Retina (tissue), 1 donor: ENCODE measurements at places on chromosomes 7 and 10.

DNA sequence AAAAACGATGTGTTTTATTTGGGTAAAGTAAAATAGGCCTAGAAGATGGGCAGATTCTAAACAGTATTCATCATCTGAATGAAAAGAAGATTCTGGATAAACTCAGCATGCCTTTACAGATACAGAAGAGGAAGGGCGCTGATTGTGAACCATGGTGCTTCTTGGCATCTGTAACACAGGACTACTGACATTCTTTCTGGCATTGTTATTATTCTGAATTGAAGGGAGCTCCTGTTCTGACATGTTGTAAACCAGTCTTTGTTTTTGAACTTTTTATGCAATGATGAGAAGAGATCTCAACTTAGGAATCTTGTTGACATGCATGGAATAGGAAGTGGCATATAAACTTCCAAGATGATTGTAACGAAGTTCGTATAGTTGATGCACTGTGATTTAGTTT lies 13.5 kb downstream of the RPA3 start:
- no peak for DNase-seq

- no peak for DNase-seq
These were observed 515.8 kb upstream of the MKI67 start for GRCh38 chr10:128642023-128642422.

DNA sequence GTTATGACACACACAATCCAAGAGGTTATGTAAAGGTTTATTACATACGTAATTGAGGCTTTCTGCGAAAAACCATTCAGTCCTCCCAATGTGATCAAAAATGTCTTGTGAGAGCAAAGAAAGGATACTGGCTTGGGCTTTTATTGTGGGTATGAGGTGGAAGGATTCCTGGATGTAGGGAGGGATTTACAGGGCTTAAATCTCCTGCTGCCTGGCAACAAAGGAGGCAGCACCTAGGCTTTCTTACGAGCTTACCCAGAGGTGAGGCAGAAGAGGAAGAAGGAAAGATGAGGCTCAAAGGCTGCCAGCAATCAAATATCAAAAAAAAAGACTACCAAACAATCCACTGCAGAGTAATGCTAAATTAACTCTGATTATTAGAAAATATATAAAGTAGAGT lies 1149.5 kb upstream of the POT1 start:
- no peak for DNase-seq

DNA sequence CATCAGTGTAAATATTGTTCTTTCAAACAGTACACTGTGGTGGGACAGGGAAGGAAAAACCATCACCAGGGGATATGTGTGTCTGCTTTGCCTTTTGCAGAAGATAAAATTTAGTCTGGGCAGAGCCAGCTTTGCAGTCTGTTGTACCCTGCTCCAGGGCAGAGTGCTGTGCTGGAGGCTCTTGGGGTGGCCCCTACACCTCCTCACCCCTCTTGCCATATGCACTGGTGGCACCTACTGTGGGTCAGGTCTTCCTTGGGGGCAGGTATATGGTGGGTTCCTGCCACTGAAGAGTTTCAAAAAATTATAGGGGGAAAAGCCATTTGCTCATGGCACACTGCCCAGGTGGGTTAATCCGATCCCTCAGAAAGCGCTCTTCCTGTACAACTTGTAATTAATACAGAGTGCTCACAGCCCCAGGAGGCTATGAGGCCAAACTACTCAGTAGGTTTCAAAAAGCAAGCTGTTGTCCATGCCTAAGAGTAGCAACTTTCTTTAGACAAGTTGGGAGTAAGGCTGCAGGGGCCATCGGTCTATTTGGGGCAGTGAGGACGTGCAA lies 112.7 kb upstream of the BMPER start:
- no peak for DNase-seq

DNA sequence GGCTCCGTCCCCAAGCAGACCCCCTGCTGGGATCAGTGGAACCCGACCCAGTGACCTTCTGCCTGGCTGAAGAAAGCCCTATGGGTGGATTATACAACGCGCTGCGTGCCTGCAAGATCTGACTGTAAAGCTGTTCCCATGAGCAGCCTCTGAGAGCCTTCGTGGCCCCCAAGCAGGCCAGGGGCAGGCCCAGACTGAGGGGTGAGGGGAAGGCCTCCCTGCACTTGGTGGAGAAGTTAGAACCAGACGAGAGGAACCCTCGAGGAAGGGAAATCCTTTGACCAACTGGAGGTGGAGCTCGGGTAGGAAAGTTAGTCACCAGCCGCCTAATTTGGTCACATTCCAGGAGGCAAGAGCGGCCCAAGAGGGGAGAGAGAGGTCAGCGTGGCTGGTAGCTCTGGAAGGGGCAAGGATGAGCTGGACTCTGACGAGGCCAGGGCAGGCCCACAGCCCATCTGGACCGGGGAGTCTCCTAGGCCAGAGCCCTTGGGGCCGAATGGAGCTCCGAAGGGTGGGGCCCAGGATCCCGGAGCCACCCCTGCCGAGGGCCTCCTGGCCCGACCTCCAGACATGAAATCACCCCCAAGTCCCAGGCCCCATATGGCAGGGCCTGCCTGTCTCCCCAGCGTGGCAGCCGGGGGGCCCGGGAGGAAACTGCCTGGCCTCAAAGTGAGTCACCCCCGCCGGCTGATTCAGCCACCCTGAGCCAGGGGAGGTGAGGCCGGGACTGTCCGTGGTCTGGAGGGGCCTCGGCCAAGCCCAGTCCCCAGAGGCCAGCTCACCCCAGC lies 23.3 kb upstream of the PDGFA start:
- DNase-seq: peak; percentile 69

DNA sequence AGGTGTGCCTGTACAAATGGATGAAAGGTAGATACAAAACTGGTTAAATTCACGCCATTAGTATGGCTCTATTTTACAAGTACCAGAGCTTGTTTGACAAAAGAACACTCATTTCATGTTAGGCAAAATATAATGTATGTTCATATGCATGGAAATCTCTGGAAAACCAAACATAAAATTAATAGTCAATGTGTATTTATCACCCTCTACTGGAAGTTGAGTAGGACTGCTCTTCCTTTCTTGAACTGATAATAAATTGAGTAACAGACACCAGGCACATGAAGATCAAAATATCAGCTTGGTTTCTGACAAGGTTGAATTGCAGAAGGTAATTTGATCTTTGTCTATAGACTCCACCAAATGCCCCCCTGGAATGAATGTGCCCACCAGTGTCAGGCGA lies 19.8 kb upstream of the AKR1B1 start:
- no peak for DNase-seq

DNA sequence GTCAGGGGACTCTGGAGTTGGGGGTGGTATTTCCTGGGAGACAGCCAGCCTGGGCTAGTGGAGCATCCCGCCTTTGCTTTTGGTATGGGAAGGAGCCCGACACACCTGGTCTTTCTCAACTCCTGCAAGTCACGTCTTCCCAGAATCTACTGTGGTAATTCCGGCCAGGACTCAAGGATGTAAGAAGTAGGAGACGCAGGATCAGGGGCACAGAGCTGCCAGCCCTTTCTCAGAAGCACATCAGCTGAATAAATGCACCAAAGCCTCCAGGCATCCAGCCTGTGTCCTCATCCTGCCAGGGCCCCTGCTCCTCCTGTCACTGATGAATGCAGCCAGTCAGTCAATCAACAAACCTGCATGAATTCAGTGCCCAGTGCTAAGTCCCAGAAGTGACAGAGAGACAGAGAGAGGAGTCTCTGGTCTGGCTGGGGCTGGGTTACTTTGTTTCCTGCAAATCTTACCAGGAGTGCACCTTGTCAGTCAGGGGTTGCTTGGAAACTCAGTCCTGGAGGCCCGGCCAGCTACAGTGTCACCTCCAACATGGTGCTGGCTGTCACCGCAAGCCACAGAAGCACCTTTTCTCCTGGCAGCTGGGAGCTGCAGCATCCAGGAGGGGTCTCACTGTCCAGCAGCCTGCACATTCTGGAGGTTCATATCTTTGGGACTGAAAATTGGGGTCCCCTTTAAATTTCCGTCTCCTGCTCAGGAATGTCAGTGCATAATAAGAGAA lies 101.8 kb downstream of the PTPRE start:
- no peak for DNase-seq

GRCh38 chr7:142885311-142886230 lies at the start of gene TRPV6:
TSS of gene TRPV6 (minus strand) at chr7:142885745.
- no peak for DNase-seq

GRCh38 chr7:133522501-133522900 lies 269.6 kb downstream of the EXOC4 start:
- DNase-seq: no peak

- DNase-seq: no peak
These were observed 222.2 kb upstream of the FZD1 start for GRCh38 chr7:91041901-91042484.

- DNase-seq: no peak
These were observed 29.9 kb downstream of the ZNF783 start for GRCh38 chr7:149291781-149292461.

GRCh38 chr7:2641406-2642393 lies 9.9 kb downstream of the TTYH3 start:
- peak; percentile 84 for DNase-seq

DNA sequence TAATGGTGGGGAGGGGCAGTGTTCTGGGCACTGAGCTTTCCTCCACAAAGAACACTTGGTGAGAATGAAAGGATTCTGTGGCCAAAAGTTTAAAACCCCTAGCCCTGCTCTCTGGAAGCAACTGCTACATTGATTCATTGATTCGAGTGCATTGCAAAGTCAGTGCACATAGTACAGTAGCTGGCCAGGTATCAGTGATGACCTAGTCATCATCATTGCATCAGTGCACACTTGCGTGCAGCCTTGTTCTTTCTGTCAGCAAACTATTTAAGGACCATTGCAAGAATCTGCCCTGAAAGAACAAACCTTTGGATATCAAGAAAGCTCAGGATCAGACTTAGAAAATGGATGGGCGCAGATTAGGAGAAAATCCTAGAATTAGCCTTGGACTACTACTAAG lies 47.4 kb downstream of the CUL1 start:
- no peak for DNase-seq

- DNase-seq: no peak
These were observed 94.2 kb upstream of the CXCL12 start for GRCh38 chr10:44478876-44479705.

GRCh38 chr7:112116894-112117293 lies 89.3 kb downstream of the DOCK4 start:
- no peak for DNase-seq

DNA sequence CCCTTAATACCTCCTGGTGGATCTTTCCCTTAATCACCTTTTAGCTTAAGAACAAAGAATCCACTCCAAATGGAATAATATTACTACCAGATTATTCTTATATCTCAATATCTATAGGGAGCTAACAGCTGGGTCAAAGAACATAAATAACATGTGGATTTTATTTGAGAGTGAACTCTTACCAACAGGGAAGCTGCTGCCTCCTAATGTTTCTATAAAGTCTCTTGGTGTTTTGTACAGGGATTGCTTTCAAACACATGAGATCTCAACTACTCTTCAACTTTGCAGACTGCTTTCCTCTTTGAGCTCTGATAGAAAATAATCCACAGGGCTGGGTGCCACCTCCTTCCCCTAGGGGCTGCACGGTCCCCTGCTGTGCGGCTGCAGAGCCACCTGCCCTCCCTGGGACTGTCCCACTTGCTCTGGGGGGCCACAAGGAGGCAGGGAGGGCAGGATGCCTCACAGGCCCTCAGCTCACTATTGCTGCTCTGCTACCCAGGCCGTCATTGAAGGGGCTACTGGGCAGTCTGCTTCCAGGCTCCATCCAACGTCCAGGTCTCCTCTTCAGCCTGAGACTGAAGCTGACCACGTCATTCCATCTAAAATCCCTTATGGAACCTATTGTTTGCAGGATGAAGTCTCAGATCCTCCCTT lies 191.2 kb downstream of the CXCL12 start:
- no peak for DNase-seq

GRCh38 chr10:76353237-76353851 lies 921.9 kb downstream of the LRMDA start:
- no peak for DNase-seq

DNA sequence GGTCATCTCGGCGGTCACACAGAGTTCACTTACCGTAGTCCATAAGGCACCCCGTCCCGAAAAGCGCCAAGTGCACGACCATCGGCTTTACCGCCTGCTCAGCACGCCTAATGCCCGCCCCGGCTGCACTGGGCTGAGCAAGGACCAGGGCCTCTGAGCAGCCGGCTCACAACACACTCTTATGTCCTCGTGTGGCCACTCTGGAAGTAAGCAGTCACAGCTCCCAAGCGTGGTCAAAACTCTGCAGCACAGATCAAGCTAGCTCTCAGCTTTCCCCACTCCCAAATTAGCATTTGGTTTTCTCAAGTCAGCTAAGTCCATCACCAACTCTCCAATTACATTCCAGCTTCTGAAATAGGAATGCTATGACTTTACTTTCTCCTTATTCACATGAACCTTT lies 57.7 kb downstream of the MAD1L1 start:
- no peak for DNase-seq

- no peak for DNase-seq
These were observed 615 bp downstream of the THAP5 start for GRCh38 chr7:108568801-108569380.

DNA sequence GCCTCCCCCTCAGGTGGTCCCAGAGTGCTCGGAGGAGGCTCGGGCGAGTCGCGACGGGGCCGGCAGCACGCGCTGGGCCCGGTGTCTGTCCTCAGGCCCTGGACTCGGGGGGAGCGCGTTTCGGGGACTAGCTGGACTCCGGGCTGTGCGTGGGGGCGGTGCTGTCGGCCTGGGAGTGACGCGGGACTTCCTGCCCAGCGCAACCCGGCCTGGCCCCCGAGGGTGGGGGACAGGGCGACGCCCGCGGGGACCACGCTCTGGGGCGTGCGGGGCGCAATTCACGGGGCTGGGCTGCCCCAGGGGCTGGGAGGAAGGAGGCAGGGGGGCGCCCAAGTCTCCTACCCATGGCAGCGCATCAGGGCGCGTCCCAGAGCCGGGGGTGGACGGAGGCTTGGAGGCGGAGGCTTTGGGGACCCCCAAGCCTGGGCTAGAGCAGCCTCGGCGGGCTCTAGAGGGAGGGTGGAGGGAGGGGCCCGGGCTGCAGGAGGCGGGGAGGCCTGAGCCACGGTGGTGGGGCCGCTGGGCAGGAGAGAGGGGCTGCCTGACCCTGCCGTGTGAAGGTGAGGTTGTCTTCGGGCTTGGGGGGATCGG lies 2.3 kb upstream of the VENTX start:
- DNase-seq: no peak

DNA sequence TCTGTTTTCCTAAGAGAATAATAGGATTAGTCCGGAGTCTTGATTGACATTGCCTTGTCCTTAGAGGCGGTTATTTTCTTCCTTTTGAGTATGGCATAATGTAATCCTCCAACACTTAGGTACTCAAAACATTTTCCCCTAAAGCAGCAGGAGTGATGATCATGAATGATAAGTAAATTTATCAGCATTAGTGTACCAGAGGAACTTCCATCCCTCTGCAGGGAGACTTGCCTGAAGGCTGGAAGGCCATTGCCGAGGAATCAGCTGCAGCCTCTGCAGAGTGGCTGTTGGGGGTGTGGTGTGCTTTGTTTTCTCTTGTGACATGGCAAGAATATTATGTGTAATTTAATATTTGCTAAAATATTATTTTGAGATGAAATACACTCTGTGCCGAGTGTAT lies 56.8 kb downstream of the RAB11FIP2 start:
- no peak for DNase-seq

DNA sequence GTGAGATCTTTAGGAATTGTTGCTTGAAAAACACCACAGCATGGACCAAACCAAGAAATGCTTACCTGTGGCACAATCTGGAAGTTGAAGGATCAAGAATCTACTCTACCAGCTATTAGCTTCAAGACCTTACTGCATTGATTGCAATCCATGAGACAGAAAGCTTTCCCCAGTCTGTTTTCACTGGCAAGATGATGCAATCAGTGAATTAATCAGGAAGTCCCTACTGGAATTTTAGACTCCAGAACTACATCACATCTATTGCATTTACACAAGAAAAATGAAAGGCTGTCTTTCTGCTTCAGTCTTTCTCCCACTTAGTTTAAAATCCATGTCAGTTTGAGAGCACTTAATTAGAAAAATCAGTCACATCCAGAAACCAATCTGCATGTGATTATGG lies 191.7 kb downstream of the TFEC start:
- no peak for DNase-seq

GRCh38 chr10:86721232-86721631 lies 35.2 kb upstream of the BMPR1A start:
- no peak for DNase-seq
